ENCODE measurements at places on chromosomes 3 and 15.

DNA sequence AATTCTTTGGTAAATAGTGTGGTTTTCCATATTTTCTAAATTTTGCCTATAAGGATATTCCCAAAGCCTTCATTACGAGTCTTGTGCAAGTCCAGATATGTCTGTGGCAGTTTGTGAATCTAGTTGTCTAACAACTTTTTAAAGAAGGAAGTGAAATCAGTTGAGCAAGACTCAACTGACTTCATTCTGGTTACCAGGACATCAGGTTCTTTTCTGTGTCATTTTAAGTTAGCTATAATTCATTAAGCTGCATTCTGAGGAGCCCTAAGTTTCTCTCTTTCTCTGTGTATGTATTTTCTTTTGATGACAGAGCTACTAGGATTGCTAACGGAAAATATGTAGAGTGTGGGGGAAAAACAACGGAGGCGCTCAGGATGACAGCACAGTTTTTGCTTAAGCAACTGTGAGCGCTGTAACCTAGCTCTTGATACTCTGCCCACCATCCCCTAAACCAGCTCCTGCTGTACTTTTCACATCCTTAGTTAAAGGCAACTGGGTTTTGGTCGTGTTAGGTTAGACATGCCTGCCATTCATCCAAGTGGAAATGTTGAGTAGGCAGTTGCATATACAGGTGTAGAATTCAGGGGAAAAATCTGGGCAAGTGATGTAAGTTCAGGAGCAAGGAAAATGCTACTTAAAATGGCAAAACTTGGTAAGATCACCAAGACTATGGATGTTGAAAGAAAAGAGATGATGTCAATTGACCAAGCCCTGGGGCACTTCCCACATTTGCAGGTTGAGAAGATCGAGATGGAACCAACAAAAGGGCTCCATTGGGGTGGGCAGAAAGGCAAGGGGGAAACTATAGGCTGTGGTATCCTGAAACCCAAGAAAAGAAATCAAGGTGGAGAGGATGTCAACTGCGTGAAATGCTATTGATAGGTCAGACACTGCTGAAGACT is 9.2 kb downstream of the MFSD1 start:
- no peak for DNase-seq

DNA sequence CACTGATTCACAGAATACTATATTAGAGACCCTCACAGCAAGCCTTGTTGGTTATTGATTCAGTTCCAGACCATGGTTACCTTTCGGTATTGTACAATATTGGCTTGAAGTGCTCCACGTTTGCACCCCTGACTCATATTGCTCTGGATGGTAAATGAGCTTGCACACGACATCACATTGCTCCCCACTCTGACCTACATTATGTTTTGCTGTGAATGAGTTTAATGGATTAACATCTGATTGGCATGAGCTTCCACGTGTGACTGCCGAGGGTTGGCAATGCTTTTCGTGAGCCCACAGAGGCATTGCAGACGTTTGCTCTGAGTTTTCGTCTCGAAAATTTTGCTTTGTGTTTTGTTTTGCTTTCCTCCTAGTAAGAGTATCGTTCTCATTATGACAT is 225.8 kb upstream of the ICE2 start:
- DNase-seq: no peak

- no peak for DNase-seq
Measured at GRCh38 chr3:146540236-146540635, 4.2 kb downstream of the PLSCR1 start.

DNA sequence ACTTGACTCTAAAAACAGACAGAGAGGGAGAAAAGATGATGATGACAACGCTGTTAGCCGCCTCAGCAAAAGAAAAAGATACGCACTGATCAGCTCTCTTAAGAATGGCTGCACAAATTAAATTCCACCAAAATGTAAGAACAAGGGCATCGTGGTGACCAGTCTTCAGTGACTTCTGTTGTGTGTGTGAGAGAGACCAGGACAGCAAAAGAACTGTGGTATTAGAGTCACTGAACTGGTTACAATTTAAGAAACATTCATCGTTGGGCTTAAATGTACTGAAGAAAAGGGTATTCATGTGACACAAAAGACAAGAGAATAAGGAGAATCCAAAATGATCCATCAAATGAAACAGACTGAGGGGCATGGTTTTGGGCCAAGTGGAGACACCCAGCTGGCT is 86.5 kb downstream of the SUCLG2 start:
- DNase-seq: no peak

DNA sequence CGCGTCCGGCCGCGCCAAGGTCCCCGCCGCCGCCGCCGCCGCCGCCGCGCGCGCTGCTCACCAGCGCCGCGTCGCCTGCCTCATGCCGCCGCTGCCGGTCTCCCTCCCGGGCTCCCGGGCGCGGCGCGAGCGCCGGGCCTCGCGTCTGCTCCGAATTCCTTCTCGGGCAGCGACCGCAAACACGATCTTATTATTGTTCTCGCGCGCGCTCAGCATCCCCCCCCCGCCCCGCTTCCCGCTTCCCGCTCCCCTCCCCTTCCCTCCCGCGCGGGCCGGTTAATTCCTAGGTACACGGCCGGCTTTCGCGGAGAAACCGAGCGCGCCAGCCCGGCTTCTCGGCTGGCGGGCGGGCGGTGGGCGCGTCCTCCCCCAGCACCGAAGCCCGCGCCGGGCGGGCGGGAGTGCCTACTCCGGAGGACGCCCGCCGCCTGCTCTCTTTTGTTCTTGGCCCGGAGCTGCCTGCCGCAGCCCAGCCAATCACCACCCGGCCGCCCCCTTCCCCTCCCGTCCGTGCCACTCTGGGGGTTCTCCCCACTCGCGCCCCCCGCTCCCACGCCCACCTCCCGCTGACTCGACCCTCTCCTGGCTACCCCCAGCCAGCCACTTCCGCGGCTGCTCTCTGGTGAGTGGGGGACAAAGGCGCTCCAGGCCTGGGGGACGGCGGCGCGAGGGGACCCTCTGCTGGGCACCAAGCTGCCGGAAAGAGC is at the start of gene HDGFL3:
Gene HDGFL3, minus strand, starts transcription at position 164 of the 707 bp plus-strand sequence. CDS start 409 bp downstream, outside the sequence.
- peak; percentile 58 for DNase-seq

- no peak for DNase-seq
Measured at GRCh38 chr3:184786280-184786941, 25.6 kb upstream of the VPS8 start.

DNA sequence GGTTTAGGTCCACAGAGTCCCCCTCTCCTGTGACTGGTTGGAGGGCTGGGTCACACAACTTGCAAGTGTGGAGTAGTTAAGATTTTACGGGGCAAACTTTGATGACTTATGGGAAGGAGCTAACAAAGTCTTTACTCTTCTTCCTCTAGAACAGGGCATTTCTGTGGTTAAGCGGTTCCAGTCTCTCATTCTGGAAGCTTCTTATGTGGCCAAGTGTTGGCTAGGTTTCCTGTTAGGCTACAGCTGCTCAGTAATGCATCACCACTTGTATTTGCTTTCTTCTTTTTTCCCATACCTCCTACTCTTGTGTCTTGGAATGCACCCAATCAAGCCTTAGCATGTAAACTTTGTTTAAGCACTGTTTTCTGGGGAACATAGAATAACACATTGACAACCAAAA is 100.6 kb upstream of the PLAAT1 start:
- DNase-seq: no peak

DNA sequence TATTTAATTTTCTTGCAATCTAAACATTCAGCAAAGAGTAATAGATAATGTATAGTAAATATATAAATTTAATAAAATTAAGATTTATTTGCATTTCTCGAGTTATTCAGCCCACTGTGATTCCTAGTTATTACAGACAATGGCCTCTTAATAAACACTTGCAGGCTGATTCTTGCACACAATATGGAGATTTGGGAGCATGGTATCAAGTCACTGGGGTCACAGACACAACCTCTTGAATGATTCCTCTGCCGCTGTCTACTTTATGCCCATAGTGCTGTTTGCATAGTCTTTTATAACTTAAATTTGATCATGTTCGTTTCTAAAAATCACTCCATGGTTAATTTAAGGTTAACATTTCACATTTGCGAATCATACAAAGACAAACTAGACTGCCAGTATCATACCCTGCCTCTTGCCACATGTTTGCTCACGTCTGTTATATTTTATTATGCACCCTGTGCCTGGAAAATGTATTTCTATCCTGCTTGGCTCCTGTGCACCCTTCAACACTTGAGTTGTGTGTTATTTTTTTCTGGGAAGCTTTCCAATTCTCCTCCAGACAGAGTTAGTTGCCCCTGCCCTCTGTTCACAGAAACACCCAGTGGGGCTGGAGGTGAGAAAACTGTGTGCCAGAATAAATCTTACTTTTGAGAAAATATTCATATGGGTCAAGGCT is 206.3 kb upstream of the ROBO1 start:
- no peak for DNase-seq

GRCh38 chr3:116000311-116000710 is 377.0 kb downstream of the GAP43 start:
- DNase-seq: no peak

- DNase-seq: no peak
Measured at GRCh38 chr15:79370716-79371115, 59.8 kb downstream of the TMED3 start.

GRCh38 chr3:26515351-26515750 is 107.2 kb upstream of the LRRC3B start:
- no peak for DNase-seq

GRCh38 chr15:98635848-98636247 is 12.5 kb upstream of the IGF1R start:
- DNase-seq: no peak

DNA sequence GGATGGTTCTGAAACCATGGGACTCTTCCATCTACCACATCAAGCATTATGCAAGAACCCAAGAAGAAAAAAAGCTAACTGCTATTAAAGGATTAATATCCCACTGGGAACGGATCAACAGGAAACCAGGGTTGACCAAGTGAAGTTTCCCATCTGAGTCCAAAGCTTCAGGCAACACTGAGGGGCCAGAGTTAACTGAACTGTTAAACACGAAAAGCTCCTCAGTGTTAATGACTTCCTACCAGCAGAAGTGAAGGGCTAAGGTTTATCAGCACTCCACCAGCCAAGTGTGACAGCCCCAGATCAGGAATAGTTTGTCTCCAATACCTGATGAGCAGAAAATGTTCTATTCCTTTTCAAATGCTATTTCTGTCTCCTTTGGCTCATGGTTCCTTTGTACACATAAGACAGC is 36.7 kb downstream of the PTPN9 start:
- no peak for DNase-seq

DNA sequence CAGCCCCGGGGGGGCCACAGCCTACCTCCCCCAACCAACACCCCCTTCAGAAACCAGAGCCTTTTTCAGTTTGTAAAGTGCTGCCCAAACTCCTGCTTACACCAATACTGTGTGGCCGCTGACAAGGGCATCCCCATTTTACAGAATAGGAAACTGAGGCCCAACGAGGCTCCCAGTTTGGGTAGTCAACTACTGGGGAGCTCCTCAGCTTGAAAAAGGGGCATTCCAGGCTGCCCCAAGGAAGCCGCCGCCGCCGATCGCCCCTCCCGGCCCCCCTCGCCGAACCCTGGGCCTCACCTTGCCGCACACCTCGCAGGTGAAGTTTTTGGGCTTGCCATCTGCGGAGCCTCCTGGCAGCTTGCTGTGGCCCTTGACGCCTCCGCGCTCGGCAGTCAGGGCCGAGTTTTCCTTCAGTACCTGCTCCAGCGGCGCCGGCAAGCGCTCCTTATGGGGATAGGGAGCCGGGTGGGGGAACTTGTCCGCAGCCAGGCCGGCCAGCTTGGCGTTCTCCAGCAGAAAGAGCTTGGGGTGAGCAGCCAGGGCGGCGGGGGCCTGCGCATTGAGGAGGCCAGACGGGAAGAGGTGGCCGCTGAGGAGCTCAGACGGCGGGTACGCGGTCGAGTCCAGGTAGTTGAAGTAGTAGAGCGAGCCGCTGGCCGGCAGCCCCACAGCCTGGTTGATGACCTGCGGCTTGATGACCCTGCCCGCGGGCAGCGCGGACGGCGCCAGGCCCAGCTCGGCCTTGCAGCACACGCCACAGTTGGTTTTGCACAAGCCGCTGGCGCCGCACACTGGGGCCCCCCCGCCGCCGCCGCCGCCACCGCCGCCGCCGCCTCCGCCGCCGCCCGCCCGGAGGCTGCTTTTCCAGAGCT is 1.4 kb downstream of the FEZF2 start:
- DNase-seq: no peak

DNA sequence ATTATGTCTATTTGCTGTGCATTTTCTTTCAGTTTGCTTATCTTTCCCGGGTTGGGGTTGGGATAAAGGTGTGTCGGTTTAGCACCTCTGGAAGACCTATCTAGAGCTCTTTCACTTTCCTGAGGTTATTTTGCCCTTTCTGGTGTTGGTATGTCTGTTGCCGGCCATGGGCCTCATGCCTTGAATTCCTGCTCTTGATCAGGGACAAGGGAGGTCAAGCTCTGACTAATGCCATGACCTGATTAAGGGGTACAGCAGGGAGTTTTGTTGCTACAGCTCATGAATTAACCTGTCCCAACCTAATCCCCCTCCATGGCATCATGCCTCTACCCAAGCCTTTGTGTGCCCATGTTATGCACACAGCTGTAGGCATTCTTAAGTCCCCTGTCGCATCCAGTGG is 70.5 kb upstream of the GOLGA6B start:
- no peak for DNase-seq

DNA sequence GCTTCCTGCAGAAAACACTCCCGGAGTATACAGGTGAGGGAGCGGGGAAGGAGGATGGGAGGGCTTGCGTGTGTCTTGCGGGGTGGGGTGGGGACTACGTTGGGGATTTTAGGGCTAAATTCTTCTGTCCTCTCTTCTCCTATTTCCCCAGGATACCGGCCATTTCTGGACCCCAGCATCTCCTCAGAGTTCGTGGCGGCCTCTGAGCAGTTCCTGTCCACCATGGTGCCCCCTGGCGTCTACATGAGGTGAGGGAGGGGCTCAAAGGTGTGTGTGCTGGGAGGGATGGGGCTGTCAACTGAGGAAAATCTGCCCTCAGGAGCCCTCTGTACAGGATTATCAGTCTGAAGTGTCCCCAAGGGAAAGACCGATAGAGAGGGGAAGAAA is 6.6 kb downstream of the DUOX1 start:
- DNase-seq: no peak

DNA sequence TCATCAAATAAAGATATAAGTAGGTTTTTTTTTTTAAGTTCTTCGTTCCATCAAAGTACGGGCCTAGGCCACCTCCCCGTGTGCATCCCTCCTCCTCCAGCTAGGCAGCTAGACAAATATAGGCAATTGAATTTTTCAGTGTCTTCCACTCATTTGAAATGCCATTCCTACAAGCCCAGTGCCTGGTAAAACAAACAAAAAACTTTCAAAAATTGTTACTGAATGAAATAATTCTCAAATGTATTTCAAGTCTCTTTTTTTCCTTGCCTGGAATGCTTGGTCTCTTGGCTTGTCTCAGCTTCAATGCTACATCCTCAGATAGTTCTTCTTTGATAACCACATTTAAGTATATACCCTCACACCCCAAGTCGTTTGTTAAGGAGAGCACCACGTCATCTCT is 3.8 kb downstream of the EIF2AK4 start:
- DNase-seq: no peak
